ENCODE measurements at places on chromosomes 3 and 15.

- DNase-seq = no peak
These were observed 28.3 kb downstream of the LRIG1 start for GRCh38 chr3:66472313-66473134.

DNA sequence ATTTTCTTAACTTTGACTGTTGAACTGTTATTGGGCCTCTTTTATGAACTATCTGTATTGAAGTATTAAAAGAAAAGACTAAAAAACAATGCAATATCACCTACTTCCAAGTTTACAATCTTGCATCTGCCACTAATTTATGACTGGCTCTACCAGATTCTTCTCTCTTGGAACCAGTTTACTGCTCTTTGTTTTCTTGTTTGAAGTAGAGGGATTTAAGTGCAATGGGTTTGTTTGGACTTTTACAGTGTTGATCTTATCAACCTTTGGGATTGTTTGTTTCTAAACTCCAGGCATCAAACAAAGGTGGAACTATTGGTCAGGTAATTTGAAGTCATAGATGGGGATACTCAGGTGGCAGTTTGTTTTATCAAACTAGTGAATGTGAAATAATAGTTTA, 43.0 kb upstream of the MEIS2 start:
- DNase-seq = no peak

GRCh38 chr3:23752126-23752525, 53.6 kb upstream of the UBE2E1 start:
- DNase-seq = no peak

DNA sequence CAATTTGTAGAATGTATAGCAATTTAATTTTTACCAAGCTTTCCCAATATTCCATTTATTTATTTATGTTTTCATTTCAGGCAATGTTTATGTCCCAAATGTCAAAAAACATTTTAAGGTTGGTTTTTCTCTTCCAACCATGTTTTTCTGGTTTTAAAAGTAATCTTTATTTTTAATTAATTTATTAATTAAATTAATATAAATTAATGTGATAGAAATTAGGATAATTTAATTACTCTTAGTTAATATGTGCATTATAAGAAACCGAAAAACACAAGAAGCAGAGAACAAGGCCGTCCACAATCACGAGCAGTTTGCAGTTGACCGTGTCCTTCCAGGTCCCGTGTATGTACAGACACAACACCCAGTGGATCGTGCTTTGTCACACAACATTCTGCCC, 34.2 kb downstream of the FBXO45 start:
- no peak for DNase-seq

DNA sequence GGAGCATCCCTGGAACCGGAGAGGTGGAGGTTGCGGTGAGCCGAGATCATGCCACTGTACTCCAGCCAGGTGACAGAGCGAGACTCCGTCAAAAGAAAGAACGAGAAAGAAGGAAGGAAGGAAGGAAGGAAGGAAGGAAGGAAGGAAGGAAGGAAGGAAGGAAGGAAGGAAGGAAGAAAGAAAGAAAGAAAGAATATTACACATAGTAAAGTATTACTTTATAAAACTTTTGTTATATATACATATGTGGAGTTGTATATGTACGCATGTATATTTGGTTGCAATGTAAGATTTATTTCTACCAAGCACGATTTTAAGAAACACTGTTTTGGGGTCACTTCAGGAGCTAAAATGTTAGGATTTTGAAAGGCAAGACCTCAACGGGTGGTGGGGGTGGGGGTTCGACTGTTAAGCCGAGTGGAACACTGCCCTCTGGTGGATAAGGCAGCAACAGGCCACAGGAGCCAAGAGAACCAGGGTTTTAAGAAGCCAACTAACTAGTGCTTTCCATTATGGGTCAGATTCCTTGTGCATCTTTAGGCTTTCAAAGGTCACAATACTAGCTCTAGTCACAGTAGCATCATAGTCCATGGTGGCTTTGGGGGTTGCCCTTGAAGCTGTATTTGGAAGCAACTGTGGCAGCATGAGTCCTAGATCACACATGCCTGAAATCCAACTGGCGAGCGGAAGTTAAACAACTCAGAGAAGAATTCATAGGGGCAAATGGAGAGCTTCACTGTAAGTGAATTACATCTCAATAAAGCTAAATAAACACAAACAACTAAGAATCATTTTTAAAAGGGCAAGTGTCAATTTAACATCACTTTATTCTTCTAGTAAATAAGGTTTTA, 22.5 kb downstream of the GLB1 start:
- DNase-seq = no peak

Measured in NCI-H1417 treated with DMSO at 0.1 percent for 48 hours (cell line).